ENCODE measurements at places on chromosomes 3 and 15.

DNA sequence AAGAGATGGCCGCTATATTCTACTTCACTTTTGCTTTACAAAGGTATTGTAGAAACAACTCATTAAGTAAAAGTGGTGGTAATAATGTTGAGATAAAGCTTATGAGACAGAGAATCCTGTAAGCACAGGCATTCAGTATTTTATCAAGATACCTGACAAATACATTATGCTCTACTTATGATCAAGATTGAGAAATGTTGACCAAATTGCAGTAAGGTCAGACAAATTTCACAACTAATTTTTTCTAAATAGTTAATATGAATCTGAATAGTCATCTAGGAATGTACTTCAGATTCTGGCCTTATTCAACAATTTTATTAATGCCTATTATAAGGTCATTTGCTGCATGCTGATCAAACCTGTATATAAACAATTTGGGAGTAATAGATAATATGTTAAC is 95.1 kb upstream of the MBNL1 start:
- no peak for DNase-seq

- no peak for DNase-seq
These were observed 71.5 kb upstream of the GALNT15 start for GRCh38 chr3:16102905-16103364.

- no peak for DNase-seq
These were observed 15.9 kb downstream of the EMC7 start for GRCh38 chr15:34085746-34086145.

- DNase-seq: no peak
These were observed 147.7 kb upstream of the ICE2 start for GRCh38 chr15:60626669-60627068.

- DNase-seq: no peak
These were observed 149.8 kb downstream of the NSMCE3 start for GRCh38 chr15:29119847-29120246.

DNA sequence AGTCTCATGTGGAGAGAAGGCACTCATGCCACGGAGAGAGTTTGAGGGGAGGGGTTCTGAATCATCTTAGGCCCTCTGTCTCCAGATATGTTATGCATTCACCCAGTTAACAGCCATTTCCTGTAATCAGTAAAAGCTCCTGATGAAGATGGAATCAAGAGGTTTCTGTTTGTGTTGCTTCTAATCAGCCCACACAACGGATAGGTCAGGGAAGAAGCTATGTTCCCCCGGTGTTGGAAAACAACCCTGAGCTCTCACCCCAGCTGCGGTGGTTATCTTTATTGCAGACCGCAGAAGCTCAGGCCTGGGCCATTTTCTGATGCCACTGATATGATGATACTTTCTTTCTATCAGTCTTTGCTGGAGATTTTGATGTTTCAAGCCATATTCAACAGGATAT is 338.5 kb upstream of the ONECUT1 start:
- no peak for DNase-seq

DNA sequence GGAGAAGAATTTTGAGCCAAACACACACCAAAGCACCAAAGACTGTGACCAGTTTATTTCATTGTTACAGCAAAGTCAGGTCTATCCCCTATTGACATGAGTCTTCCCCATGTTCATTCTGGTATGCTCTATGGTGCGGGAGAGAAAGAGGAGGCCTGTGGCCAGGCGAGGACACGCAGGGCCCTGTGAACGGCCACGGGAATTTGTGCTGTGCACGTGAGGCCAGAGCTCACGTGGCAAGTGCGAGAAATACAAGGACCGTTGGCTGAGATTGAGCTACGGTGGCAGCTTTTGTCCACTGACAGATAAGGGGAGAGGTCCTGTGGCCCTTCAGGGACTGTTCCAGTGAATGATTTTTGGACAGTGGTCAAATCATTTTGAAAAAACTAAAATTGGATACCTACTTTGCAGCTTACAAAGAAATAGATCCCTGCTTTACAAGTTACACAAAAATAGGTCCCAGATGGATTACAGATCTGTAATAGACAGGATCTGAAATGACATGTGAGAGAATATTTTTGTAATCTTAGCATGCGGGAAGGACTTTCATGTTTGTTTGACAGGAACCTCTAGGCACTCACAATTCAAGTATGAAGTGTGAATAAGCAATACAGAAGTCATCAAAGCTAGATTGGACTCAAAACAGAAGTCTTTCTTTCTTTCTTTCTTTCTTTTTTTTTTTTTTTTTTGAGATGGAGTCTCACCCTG is 9.2 kb downstream of the ZSCAN2 start:
- DNase-seq: no peak

DNA sequence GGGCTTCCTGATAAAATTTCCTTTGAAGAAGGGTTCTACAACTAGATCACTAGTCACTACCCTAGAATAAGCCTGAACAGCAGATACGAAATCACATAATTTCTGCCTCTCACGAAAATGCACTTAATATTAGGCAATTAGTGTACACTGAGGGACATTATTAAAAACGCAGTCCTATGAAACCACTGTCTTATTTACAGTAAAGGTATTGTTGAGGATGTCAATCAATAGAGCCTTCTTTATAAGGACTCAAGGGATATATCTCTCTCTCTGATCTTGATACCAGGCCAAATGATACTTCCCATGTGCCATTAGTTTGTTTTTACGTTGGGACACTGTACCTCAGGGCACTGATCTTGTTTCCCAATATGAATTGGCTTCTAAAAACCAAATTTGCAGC is 59.6 kb downstream of the ETFA start:
- no peak for DNase-seq

DNA sequence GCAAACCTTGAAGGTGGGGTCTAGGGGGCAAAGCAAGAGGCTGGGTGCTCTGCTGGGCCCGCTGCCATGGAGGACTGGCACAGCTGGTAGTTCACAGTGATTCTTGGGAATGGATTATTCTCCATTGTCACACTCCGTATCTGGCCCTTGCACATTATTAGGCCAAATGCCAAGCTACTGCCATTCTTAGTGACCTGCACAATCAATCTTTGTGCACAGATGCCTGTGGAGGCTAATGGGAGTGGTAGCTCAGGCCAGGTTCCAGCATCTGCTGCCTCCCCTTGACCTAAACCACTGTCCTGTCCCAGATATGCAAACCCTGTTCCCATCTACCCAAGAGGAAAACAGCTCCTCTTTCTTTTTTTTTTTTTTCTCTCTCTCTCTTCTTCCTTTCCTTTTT is 67.5 kb downstream of the TIPARP start:
- DNase-seq: no peak
